ENCODE measurements at places on chromosomes 13 and 19.

DNA sequence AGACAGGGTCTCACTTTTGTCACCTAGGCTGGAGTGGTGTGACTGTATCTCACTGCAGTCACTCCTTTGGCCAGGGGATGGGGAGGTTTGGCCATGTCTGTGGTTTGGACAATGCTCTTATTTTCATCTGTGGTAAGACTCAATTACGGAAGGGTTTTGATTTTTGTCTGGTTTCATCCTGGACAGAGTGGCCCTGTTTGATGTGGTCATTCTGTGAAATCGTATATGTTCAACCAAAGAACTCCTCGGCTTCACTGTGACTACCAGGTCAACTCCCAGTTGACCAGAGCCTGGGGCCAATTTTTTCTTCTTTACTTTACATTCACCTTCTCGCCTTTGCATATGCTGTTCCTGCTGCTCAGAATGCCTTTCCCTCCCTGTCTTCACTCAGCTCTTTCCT is 6.8 kb upstream of the CCDC124 start:
- DNase-seq, result no peak

GRCh38 chr13:70964124-70964523 is 855.9 kb upstream of the KLHL1 start:
- no peak for DNase-seq

DNA sequence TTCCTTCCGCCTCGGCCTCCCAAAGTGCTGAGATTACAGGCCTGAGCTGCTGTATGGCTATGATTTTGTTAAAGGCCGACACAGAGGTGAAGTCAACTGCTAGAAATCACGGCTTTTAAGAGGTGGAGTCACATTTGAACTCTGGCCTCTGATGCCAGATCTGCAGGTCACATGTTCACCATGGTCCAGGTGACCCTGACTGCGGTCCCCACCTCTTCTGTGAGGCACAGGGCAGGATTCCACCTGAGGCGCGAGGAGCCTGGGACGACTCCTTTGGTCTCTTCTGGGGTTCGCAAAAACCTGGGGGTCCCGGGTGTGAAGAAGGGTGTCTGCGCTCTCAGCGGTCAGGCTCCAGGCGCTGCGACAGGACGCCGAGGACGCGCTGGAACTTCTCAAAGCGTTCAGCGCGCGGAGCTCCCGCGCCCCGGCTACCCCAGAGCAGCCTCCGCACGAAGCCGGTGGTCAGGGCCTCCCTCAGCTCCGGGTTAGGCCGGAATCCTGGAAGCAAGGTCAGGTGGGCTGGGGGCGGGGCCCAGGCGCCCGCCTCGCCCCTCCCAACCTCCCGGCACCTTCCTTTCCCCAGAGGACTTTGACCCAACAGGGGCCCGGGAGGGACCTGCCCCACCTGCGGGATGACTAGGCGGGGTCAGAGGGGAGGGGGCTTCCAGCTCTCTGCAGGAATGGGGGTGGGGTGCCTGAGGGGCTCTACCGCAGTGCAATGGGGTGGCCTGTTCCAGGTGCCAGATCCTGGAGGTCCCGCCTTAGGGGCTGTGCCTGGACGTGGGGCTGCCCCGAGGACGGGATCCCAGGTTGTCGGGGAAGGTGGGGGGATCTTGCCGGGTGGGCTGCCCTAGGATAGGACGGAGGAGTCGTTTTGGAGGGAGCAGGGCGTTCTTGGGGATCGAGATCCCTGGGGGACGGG is 13.0 kb downstream of the TRIP10 start:
- DNase-seq, result no peak

DNA sequence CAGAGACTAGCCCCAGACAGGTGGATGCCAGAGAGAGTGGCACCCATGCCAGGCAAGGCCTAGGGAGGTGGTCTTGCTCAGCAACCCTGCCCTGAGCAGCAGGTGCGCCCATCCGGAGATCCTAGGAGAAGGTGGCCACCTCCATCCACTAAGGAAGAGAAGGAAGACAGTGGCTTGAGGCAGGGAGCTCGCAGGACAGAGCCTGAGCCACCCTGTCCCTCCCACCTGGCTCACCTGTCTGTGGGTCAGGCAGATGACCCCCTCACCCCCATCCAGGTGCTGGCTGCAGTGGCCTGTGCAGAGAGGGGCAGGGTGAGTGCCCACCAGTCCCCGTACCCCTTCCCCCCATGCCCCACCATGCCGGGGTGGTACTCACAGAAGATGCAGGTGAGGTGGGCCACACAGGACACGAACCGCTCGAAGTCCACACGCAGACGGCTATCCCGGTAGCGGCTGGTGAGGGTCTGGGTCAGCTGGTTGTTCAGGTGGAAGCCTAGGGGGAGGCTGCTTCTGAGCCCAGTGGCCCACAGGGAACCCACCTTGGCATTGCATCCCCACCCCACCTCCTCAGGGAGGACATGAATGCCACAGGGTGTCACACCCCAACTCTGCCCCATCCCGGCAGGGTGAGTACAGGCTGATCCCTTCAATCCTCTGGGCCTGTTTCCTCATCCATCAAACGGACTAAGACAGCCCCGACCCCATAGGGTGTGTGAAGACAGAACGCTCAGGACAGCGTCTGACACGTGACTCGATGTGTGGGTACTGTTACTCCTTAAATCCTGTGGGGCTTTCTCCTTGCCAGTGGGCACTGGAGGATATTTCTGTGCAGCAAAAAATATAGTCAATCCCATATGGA is 13.3 kb downstream of the CAPN12 start:
- no peak for DNase-seq

- no peak for DNase-seq
Measured at GRCh38 chr13:103157434-103158145, 91.4 kb upstream of the SLC10A2 start.

GRCh38 chr13:69948016-69948415 is 159.6 kb upstream of the ATXN8OS start:
- DNase-seq, result no peak

DNA sequence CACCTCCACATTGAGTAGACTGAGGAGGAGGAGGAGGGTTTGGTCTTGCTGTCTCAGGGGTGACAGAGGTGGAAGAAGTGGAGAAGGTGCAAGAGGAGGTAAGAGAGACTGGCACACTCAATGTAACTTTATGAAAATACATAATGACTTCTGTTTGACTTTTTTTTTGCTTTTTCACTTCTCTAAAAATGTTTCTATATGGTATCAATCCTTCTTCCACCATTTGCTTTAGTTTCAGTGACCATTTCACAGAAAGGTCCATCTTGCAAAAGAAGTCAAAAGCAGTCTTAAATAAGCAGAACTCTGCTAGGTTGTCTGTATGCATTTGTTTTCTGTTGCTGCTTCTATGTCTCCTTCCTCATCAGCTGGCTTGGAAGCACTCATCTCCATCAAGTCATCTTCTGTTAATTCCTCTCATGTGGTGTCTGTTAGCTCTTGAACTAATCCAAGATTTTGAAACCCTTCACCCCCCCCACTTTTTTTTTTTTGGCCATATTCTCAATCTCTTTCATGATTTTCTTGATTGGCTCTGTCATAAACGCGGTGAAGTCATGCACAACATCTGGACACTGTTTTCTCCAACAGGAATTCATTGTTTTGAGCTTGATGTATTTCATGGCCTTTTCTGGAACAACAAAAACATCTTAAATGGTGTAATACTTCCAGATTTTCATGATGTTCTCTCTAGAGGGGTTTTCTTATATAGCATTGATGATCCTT is 80.8 kb downstream of the KL start:
- DNase-seq, result no peak

GRCh38 chr19:29952177-29952576 is 10.1 kb downstream of the URI1 start:
- no peak for DNase-seq

GRCh38 chr13:20716951-20717350 is 13.5 kb downstream of the IL17D start:
- no peak for DNase-seq

- no peak for DNase-seq
Measured at GRCh38 chr13:81184556-81185265, 843.8 kb upstream of the SPRY2 start.

GRCh38 chr19:2097203-2097885 is 629 bp downstream of the IZUMO4 start:
- no peak for DNase-seq

- no peak for DNase-seq
Measured at GRCh38 chr13:92991692-92992091, 234.9 kb upstream of the GPC6 start.

- no peak for DNase-seq
Measured at GRCh38 chr13:48576448-48577010, 43.6 kb upstream of the RCBTB2 start.

GRCh38 chr13:109090796-109091195 is 461.4 kb downstream of the MYO16 start:
- no peak for DNase-seq

DNA sequence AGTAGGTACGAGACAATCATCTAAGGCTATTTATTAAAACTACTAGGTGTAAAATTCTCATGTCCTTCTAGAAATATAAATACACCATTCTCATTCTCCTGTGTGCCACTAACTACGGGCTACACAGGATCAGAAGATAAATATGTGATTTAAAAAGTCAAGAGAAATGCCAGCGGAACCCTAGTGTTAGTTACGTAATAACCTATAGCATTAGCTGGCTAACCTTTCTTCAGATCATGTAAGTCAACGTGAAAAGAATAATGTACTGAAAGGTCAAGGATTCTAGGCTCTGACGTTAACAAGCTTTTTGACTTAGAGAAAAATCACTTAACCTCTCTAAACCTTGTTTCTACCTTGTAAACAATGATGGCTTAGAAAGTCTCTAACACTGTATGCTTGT is 121.8 kb downstream of the RGCC start:
- no peak for DNase-seq

GRCh38 chr13:49417161-49417560 is 26.7 kb downstream of the CAB39L start:
- no peak for DNase-seq

GRCh38 chr19:49453757-49454240 is 774 bp downstream of the ALDH16A1 start:
- DNase-seq, result no peak

DNA sequence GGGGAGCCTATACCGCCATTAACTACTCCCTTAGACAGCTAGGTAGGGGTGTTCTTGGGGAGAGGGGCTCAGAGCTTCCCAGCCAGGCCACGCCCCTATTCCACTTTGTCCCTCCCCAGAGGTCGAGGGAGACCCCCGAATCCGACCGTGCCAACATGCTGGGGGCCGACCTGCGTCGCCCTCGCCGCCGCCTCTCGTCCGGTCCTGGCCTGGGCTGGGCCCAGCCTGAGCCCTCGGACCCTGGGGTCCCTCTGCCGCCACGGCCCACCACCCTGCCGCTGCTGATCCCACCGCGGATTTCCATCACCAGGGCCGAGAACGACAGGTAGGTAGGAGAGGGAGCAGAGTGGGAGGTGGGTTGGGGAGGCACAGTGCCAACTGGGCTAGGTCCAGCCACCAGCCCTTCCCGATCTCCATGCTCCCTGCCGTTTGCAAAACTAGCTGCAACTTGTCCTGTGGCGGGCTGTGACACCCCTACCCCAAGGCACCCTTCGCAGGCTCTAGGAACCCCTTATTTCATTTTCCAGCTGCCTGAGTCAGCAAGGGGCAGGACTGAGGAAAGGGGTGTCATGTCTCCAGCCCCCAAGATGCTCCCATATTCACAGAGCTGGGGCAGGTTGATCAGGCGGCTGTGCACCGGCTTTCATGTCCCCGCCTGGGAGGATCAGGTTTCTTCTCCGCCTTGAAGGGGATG is 2.6 kb upstream of the PDE4A start:
- no peak for DNase-seq

- no peak for DNase-seq
Measured at GRCh38 chr13:62537593-62537992, 1121.9 kb upstream of the PCDH20 start.

DNA sequence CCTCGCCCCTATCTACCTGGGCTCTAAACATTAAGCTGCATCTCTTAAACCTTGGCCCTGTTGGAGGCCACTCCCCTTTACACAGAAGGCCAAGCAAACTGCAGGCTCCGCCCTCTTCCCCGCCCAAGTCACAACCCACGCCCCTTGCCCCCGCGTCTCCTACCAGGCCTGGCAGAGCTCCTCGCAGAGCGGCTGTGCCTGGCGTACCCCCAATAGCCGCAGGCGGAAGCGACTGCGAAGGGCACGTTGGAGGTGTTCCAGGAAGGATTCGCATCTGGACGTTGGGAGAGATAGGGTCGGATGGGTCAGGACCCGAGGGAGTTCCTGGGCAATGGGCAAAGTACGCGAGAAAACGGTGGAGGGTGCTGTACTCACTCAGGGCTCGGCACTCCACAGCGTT is 5.9 kb downstream of the RTBDN start:
- no peak for DNase-seq

DNA sequence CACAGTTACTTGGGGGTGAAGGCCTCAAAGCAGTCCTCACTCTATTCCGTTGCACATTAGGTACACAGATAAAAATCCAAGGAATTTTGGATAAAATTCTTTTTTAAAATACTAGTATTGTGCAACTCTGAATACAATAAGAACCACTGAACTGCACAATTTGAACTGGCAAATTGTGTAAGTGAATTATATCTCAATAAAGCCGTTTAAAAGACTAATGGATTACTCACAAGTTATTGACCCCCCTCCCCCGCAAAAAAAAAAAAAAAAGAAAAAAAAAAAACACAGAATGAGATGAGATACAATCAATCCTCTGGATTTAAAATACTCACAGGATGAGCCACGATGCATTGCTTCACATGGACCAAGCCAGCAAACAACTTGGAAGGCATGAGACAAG is 86.4 kb downstream of the CRYL1 start:
- DNase-seq, result no peak

GRCh38 chr13:91668866-91669495 is 270.6 kb downstream of the GPC5 start:
- DNase-seq, result no peak

Measured in activated CD8-positive, alpha-beta memory T cell treated with anti-CD3 and anti-CD28 coated beads, Interleukin-2, amount 50 U/mL, for 48 hours (primary cell).